ENCODE measurements at places on chromosomes 1 and 21.

- no peak for DNase-seq
Observed at GRCh38 chr21:44317241-44317782, 17.5 kb downstream of the PFKL start.

DNA sequence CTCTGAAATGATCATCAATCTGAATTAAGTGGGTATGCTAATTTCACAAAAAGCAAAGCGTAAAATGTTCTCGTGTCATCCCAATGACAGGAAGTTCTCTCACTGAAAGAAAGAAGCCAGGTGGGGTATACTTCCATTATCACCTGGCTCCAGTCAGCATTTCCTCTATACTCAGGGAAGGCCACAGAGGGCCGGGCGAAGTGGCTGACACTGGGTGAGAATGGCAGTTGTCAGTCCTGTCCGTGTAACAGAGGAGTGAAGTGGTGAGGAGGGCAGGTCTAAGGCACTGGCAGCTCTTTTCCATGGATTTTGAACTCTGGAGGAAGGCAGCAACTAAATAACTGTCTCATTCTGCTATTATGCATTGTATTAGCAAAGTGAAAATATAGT lies 60.4 kb downstream of the CAPN2 start:
- no peak for DNase-seq

- DNase-seq: no peak
Observed at GRCh38 chr1:161019751-161020495, 1.0 kb downstream of the F11R start.

DNA sequence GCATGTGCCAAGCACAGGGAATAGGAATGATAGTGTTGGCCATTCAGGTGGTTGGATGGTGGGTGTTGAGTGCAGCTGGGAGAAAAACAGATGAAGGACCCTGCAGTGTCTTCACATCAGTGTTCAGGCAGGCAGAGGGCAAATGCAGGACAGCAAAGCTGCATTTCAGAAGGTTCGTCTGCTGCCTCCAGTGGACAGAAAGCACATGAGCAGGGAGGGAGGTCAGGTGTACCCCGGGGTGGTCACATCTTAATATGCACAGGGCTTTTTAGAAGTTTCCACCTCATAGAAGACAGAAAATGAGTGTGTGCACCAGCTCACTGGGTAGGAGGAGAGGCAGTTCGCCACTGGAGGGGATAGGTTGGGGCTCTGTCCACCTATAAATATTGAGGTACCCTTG lies 184.9 kb downstream of the SLC35F3 start:
- DNase-seq: no peak

DNA sequence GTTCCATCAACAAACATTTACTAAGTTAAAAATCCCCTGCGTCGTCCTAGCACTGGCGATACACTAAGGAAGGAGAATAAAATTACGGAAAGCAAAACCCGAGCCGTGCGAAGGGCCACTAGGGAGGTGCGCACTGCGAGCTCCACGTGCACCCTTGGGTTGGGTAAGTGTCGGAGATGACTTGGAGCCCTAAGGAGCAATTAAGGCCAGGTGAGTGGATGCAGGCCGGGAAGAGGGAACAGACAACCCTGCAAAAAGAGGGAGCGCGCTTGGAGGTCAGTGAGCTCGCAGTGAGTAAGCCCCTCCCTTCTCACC lies 704 bp downstream of the WDR4 start:
- no peak for DNase-seq

DNA sequence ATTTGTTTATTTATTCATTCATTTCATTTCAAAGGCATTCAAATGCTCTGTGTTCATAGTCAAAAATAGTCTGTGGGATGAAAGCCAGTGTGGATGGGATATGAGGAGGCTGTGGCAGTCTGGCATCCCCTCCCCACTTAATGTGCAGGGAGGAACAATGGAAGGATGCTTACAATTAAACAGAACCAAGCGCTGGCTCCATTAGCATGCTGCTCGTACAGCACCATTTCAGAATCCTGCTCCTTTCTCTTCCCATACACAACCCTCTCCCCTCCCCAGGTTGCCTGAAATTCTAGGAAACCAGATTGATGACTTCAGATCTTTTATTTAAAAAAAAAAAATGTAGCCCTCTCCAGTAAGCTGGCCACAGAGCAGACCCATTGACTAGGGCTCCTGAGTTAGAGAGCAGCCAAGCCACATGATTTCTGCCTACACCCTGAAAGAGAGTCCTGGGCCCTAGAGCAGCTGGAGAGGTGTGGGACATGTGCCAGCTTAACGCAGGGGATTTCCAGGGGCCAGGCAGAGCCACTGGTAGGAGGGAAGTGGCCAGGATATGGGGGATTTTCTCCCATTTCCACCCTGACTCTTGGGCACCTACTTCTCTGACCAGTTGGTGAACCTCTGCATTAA lies 205.2 kb downstream of the ASTN1 start:
- DNase-seq: peak; percentile 69

DNA sequence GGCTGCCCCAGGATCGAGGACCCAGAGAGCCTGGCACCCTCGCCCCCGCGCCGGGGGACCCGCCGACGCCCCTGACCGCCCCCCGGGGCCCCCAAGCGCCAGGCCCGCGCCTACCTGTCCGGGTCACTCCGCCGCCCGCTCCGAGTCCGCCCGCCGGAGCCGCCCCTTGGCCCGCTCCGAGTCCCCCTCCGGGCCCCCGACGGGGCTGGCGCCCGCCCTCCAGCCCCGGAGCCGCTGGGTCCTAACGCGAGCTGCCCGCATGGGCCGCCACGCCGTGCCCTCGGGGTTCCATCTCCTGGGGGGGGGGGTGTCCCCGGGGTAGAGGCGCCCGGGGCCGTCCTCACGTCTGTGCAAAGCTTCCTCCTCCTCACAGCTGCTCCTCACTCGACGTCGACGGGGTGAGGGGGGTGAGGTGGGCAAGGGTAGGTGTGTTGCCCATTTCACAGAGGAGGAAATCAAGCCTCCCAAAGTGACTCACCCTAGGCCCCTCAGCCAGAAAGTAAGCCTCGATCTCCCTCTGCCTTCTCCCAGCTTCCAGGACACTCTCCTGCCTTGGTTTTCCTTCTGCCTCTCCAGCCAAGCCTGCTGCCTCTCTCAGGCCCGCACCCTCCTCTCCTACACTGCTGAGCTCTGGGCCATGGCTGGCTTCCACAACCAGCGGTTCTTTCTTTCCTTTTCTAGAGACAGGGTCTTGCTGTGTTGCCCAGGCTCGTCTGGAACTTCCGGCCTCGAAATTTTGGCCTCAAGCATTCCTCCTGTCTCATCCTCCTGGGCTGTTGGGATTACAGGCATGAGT lies at the start of gene MFAP2:
Gene MFAP2 (minus strand): TSS at position 148 of the 796 bp plus-strand sequence. CDS start 2,347 bp downstream, outside the sequence.
- DNase-seq: no peak

Measured in spinal cord (tissue), 10 donors.